SK-N-SH (cell line): ENCODE measurements at places on chromosomes 1 and 21. TPM values are rescaled to one million over a fixed set of nuclear protein-coding genes. Genes with fewer than 3 reads are reported as not detected.
A peak's percentile ranks its signal among the peaks of the same experiment; 100 is the strongest.

GRCh38 chr1:162327144-162327787, 49.4 kb downstream of the SPATA46 start:
- H3K36me3 ChIP-seq = no peaks in the 10 kb centered on the region
- no peak overlapping the region for H3K27ac ChIP-seq
- H3K4me3 ChIP-seq = no peak overlapping the region
- H3K27me3 ChIP-seq = peaks cover 15% of the 10 kb centered on the region; the same call in 1 of the 2 replicates
- no peak for DNase-seq

DNA sequence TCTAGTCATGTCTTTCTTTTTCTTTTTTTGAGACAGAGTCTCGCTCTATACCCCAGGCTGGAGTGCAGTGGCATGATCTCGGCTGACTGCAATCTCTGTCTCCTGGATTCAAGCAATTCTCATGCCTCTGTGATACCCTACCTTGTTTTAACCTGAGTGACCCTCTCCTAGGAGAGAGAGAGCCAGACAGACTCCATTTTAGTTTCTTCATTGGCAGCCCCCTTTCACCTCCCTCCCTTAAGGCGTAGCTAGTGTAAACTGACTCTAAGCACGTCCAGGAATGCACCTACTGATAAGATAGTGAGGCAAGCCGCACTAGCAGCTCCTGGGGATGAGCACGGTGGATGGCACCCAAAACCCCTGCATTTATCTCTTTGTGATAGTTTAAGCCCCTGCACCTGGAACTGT, 5.2 kb upstream of the PKNOX1 start:
- no peaks in the 10 kb centered on the region for H3K36me3 ChIP-seq
- H3K4me3 ChIP-seq = no peak overlapping the region
- H3K27ac ChIP-seq = no peak overlapping the region
- H3K4me1 ChIP-seq = peaks cover 7% of the 10 kb centered on the region; the same call in 1 of the 2 replicates
- H3K27me3 ChIP-seq = no peaks in the 10 kb centered on the region

GRCh38 chr1:116508984-116509980, 61.5 kb downstream of the CD58 start:
- H3K4me3 ChIP-seq = no peak overlapping the region
- H3K27me3 ChIP-seq = no peaks in the 10 kb centered on the region
- peak overlapping the region; percentile 29; the same call in 1 of the 2 replicates for H3K27ac ChIP-seq
- DNase-seq = no peak

DNA sequence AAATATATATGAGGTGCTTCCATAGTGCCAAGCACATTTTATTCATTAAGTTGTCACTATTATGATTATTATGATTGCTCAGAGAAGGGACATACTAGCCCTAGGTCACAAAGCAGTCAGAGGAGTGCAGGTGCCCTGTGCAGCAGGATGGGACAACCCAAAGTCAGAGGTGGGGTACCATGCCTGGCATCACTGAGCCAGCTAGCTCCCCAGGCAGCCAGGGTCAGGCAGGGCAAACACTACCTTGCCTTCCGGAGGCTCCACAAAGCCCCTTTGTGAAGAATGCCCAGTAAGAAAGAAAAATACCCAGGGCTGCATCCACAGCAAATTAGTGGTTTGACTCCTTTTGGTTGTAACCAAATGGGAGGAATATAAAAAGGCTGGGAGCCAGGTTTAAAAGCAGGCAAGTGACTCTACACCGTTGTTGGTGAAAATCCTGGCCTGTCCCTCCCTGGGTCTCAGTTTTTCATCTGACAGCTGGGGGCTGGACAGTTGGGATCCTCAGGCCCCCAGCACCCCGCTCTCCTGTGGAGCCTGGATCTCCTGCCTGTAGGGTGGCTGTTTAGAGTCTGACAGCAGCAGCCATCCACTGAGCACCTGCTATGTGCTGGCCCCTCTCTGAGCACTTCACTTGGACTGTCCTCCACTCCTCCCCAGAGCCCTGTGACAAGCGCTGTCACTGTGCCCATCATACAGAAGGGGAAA, 98.8 kb downstream of the GLIS1 start:
- H3K27me3 ChIP-seq = no peaks in the 10 kb centered on the region
- DNase-seq = no peak
- H3K27ac ChIP-seq = no peak overlapping the region
- peaks cover 42% of the 10 kb centered on the region for H3K4me1 ChIP-seq
- H3K4me3 ChIP-seq = no peak overlapping the region
- no peaks in the 10 kb centered on the region for H3K36me3 ChIP-seq

GRCh38 chr1:8560035-8560434, 242.1 kb downstream of the SLC45A1 start:
- DNase-seq = no peak
- H3K27me3 ChIP-seq = no peaks in the 10 kb centered on the region
- H3K36me3 ChIP-seq = peaks cover 4% of the 10 kb centered on the region
- no peak overlapping the region for H3K27ac ChIP-seq

The PROK1 gene
- not detected in 2 replicates for polyA plus RNA-seq
